ENCODE measurements at places on chromosomes 1 and 21. TPM values are rescaled to one million over a fixed set of nuclear protein-coding genes. Genes with fewer than 3 reads are reported as not detected.

AMY2A gene
- not detected for total RNA-seq

CD48 gene
- not detected for total RNA-seq

CHD1L gene
- 32.9 TPM for total RNA-seq

FAM131C gene
- total RNA-seq, result 19.2 TPM

AGTRAP gene
- 82.6 TPM for total RNA-seq

SPRR2E gene
- not detected for total RNA-seq

LEPR gene
- total RNA-seq, result 2.5 TPM

RHD gene
- not detected for total RNA-seq

LCE2A gene
- total RNA-seq, result not detected

NFIA gene
- 5.1 TPM for total RNA-seq

SSR2 gene
- total RNA-seq, result 273 TPM

INAVA gene
- 37.0 TPM for total RNA-seq
